ENCODE measurements at places on chromosomes 5 and 9.

- no peak for DNase-seq
Measured at GRCh38 chr5:12848709-12849108, 944.5 kb upstream of the CTNND2 start.

- no peak for DNase-seq
Measured at GRCh38 chr9:137224830-137225694, at the start of gene CYSRT1. CYSRT1 (plus strand) TSS chr9:137225174; CDS start chr9:137225622, 448 bp downstream.

GRCh38 chr5:180129291-180130190 is 58.0 kb upstream of the RNF130 start:
- no peak for DNase-seq

- no peak for DNase-seq
Measured at GRCh38 chr5:170903075-170903474, 41.3 kb downstream of the RANBP17 start.

DNA sequence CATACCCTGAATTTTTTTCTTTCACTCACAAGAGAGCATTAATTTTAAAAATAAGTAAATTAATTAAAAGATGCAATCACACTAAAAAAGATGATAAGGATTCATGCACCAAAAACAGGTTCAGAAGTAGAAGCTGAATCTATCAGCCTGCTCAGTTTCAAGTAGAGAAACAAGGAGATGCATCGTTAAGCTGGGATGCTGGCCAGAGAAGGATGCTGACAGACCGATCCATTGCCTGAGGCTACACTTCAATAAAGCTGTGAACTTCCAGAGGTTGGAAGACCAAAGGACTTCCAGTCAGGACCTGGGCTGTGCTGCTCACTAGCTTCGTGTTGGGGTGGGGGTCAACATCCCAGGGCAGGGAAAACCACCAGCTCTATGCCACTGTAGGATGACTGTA is 457.7 kb downstream of the EFNA5 start:
- DNase-seq, result no peak

DNA sequence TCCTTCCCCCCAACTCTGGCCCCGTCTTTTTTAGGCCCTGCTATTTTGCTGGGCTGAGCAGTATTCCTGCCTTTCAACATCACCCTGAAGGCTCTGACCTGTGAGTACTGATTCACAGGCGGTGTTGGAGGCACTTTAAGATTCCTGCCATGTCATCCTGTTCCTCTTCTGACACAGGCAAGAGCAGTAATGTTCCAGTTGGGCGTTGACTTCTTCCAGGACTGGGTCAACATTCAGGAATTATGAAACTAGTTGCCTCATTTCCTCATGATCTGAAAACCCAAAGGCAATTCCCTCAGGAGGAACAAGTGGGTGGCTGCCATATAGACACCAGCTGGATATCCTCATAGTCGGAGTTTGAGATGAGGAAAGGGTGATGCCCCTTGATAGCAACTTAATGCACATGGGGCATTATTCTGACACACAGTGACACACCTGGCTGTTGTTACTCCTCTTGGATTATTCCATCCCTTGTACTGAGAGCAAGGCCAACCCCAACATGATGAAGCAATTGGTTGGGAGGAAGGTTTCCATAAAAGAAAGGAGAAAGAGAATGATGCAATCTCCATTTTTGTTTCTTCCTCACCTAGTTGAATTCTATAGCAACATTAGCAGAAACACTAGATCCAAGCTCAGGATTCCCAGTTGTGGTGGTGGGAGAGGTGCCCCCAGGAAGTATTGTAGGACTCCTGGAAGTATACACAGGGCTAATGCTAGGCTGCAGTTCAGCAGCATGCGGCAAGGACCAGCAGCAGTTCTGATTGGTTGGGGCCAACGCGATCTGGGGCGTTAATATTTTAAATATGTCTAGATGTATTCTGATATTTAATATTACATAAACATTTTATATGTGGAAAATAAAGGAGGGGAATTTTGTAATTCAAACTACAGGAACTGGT is 19.6 kb upstream of the GLRX start:
- DNase-seq, result no peak

GRCh38 chr5:89864941-89865340 is 544.6 kb downstream of the CETN3 start:
- no peak for DNase-seq

- no peak for DNase-seq
Measured at GRCh38 chr9:126354887-126355770, 28.5 kb downstream of the MVB12B start.

DNA sequence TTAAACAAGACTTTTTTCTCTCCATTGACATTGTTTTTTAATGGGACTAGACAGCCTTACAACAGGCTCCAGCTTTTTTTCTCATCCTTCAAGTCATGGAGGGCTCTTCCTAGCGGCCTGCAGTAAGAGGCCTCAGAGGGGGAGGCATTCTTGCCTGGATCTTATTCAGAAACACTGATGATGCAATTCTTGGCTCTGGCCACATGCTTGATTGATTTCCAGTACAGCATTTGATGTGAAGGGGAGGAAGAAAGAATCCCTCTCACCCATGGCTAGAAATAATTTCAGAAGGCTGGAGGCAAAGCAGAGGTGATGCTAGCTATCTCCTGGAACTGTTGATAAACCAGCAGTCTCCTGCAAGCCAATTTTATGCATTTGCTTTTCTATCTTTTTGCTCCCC is 324.8 kb downstream of the PRELID2 start:
- no peak for DNase-seq

DNA sequence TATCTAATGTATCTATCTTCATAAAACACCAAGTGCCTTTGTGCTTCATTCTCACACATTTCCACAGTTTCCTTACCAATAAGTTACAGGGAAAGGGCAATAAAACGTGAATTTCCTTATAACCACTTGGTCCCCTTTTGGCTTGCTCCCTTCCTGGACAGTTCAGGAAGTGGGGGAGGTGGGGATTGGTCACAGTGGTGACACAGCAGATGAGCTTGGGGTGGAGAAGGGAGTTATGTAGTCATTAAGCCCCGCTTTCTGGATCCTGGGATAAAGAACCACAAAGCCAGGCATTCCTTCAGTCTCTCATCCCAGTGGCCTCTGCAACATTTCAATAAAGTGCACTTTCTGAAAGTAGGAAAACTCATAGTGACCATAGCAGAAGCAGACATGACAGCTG is 47.1 kb upstream of the FYB1 start:
- DNase-seq, result no peak

- DNase-seq, result no peak
Measured at GRCh38 chr9:133812077-133812868, 74.1 kb upstream of the SARDH start.

GRCh38 chr5:58708456-58708855 is 125.6 kb downstream of the RAB3C start:
- no peak for DNase-seq

- no peak for DNase-seq
Measured at GRCh38 chr5:75921011-75921410, 162.2 kb upstream of the SV2C start.

DNA sequence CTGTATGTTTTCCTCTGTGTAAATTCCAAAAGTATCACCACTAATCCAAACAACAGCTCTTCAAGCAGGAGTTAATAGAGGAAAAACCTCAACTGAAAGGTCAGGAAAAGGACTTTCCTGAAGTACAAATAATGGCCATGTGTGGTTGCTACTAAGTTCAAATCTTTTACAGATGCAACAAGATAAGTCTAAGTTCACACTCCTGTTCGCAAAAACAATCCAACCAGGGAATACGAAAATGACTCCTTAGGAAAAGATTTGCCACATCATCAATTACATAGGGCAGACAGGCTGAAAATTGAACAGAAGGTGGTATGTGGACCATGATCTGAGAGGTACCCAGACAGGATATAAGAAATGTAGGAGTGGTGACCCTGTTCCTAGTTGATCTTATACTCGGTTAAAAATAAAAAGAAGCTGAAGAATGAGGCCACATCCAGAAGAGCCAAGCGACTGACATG is 210.2 kb downstream of the TSSK1B start:
- no peak for DNase-seq

- DNase-seq, result no peak
Measured at GRCh38 chr5:65338606-65339151, 143.0 kb downstream of the ADAMTS6 start.

- DNase-seq, result no peak
Measured at GRCh38 chr9:13083366-13083765, 196.1 kb downstream of the MPDZ start.

GRCh38 chr5:82147860-82148573 is 130.1 kb downstream of the RPS23 start:
- DNase-seq, result no peak

GRCh38 chr5:135881244-135881643 is 14.4 kb downstream of the IL9 start:
- DNase-seq, result no peak

- DNase-seq, result no peak
Measured at GRCh38 chr9:23615569-23615968, 210.5 kb downstream of the ELAVL2 start.

GRCh38 chr5:622946-623522 is 10.9 kb downstream of the CEP72 start:
- no peak for DNase-seq

GRCh38 chr5:128904805-128905567 is 60.3 kb upstream of the SLC27A6 start:
- no peak for DNase-seq

DNA sequence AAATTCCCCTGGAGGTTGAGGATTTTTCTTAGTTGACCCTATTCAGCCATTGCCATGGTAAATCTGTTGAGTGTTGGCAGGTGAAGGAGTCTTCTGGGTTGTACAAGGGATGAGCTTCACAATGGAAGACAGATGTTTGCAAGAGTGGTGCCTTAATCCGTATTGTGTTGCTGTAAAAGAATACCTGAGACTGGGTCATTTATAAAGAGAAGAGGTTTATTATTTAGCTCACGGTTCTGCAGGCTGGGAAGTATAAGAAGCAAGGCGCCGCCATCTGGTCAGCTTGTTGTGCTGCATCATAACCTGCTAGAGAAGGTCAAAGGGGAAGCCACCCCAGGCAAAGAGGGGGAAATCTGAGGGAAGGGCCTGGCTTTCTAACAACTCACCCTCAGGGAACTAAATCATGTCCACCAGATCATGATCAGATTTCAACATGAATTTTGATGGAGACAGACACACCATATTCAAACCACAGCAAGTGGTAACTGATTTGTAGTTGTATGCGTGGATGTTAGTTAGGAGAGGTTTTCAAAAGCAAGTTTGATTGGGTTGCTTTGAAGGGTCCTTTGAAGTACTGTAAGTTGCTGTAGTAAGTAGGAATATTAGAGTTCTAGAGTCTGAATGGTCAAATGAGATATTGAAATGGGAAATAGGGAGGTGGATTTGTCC is 2.5 kb downstream of the TNPO1 start:
- peak; percentile 59 for DNase-seq

DNA sequence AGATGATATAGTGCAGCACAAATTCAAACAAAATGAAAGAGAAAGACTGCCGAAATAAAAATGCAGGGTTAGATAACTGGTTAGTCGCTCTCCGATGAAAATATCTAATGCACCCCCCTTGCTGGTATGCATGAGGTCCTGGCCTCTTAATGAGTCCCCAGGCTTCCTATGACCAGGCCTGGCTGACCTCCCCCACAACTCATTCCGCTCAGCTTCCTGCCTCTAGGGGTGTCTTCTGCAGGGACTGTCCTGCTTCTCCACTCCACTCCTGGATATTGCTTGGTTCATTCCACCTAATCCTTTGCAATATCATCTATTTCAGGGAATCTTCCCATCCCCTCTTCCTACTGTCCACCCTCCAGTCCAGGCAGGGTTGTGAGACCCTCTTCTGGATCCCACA is 341.8 kb downstream of the ASTN2 start:
- no peak for DNase-seq

GRCh38 chr5:179615203-179615602 is 8.3 kb downstream of the HNRNPH1 start:
- no peak for DNase-seq

DNA sequence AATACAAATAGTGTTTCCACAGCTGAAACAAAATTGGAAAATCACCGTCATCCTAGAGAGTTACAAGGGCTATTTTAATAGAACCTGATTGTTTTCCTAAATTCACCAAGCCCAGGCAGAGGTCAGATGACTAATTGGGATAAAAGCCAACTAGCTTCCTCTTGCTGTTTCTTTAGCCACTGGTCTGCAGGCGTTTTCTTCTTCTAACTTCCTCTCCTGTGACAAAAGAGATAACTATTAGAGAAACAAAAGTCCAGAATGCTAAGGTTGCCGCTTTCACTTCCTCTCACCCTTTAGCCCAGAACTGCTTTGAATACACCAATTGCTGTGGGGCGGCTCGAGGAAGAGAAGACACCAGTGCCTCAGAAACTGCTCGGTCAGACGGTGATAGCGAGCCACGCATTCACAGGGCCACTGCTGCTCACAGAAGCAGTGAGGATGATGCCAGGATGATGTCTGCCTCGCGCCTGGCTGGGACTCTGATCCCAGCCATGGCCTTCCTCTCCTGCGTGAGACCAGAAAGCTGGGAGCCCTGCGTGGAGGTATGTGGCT is at the start of gene TLR4:
Gene TLR4 (plus strand): TSS at position 380 of the 552 bp plus-strand sequence. CDS start 70 bp downstream, at position 450.
- DNase-seq, result no peak

- no peak for DNase-seq
Measured at GRCh38 chr9:128242828-128243214, 33.0 kb downstream of the GOLGA2 start.

GRCh38 chr9:69303331-69303730 is 21.7 kb upstream of the ENTREP1 start:
- no peak for DNase-seq

DNA sequence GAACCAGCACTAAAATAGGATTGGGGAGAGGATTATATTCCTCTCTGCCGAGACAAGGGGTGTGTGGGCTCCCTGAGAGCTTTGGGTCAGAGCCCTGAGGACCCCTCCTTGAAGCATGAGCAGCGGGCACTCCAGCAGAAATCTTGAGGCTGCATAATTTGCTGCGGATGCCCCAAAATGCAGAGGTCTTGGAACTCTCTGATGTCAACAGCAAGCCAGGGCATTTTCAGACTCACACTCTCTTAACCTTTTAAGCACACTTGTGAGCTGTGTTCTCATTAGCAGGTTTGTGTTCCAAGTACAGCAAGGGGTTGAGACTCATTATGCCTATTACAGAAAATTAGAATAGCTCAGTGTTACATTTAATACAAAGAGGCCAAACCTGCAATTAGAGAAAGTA is 513.0 kb upstream of the ADAMTS16 start:
- DNase-seq, result no peak

- no peak for DNase-seq
Measured at GRCh38 chr9:85064811-85065371, 395.4 kb downstream of the NTRK2 start.

DNA sequence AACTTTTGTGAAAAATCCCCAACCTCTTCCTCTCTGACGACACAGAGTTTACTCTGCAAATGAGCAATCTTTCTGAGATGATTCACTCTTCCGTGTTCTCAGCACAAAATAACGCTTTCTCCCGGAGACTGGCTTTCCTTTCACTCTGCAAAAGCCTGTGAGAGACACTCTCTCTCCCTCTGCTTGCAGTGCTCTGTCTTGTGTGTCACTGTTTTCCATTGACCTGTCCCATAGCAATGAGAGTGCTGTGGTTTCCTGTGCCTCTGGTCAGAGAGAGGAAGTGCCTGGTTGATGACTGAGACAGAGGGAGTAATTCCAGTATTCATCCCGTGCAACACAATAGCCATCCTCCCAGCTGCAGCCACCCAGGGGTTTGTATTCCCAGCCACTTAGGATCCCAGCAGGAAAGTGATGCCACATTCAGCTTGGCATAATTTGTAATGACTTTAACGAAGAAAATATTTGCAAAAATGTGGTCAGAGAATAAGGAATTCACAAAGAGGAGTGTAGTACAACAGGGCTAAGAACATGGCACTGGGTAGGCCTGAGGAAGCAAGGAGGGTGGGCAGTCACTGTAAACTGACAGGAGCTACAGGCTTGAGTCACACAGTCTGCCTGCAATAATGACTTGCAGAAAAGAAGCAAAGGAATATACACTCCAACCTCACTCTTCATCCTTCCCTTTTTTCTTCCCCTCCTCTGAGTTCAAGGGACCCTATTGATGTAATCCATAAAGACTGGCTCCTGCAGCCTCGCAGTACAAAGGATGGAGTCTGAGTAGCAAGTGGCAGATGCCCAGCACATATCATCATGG is 463.5 kb upstream of the RGMB start:
- DNase-seq, result no peak
